ENCODE measurements at places on chromosomes 2 and 18. TPM values are rescaled to one million over a fixed set of nuclear protein-coding genes. Genes with fewer than 3 reads are reported as not detected.

- H3K27ac ChIP-seq: no peak overlapping the region
- H3K4me3 ChIP-seq: no peak overlapping the region
- H3K27me3 ChIP-seq: peaks cover 3% of the 10 kb centered on the region
Measured at GRCh38 chr2:181446985-181447384, 10.2 kb upstream of the ITGA4 start.

GRCh38 chr2:127569666-127570065 is 34.2 kb downstream of the MYO7B start:
- H3K36me3 ChIP-seq: no peaks in the 10 kb centered on the region
- DNase-seq: no peak
- no peak overlapping the region for H3K27ac ChIP-seq
- no peak overlapping the region for H3K4me3 ChIP-seq

- no peak for DNase-seq
- H3K4me1 ChIP-seq: peaks cover 7% of the 10 kb centered on the region
- H3K27me3 ChIP-seq: no peaks in the 10 kb centered on the region
- H3K36me3 ChIP-seq: no peaks in the 10 kb centered on the region
- no peak overlapping the region for H3K27ac ChIP-seq
Measured at GRCh38 chr2:45612285-45612684, 1.2 kb upstream of the SRBD1 start.

- H3K27me3 ChIP-seq: no peaks in the 10 kb centered on the region
- H3K4me3 ChIP-seq: no peak overlapping the region
- DNase-seq: no peak
- no peak overlapping the region for H3K27ac ChIP-seq
- no peaks in the 10 kb centered on the region for H3K36me3 ChIP-seq
Measured at GRCh38 chr2:16036951-16037350, 96.6 kb downstream of the MYCN start.

GRCh38 chr18:26127786-26128185 is 5.9 kb upstream of the PSMA8 start:
- no peaks in the 10 kb centered on the region for H3K4me1 ChIP-seq
- H3K36me3 ChIP-seq: no peaks in the 10 kb centered on the region
- no peak overlapping the region for H3K27ac ChIP-seq
- no peaks in the 10 kb centered on the region for H3K27me3 ChIP-seq

- peak overlapping the region; percentile 39 for H3K27ac ChIP-seq
- H3K27me3 ChIP-seq: no peaks in the 10 kb centered on the region
- H3K4me3 ChIP-seq: no peak overlapping the region
- H3K36me3 ChIP-seq: no peaks in the 10 kb centered on the region
Measured at GRCh38 chr18:6624661-6625311, 104.7 kb upstream of the ARHGAP28 start.

DNA sequence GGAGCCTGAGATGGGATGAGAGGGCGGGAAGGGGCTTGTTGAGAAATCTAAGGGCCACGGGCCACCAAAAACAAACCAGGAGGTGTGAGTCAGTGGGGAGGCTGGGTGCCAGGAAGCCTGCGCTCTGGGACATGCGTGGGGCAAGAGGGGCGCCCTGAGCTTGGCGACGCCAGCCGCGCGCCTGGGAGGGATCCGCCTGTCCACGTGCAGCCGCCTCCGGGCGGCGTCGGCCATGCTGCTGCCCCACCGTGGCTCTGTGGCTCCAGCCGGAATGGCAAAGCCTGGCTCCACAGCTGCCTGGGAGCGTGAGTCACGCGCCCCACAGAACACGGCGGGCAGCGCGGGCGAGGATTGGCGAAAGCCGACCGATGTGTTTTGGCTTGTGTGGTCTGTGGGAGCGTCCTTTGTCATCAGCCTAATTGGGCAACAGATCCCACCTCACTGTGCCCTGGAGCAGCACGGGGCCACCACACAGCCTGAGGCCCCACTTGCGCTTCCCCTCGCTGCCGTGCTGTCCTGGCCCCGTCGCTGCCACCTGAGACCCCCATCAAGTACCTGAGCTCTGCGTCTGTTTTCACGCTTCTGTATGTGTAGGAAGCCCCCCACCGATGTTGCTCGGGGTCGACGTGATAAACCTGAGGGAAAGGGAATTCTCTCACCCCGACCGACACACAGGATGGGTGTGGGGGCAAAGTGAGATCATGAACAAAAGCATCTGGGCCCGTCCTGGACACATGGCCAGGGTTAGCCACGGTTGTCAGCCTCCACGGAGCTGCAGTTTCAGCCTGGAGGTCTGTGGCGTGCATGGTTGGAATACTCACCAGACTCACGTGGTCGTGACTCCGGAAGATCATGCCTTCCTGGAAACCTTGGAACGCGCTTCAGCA is 80.5 kb downstream of the NFATC1 start:
- no peaks in the 10 kb centered on the region for H3K4me1 ChIP-seq
- H3K27ac ChIP-seq: no peak overlapping the region
- no peak overlapping the region for H3K4me3 ChIP-seq
- H3K36me3 ChIP-seq: no peaks in the 10 kb centered on the region
- no peak for DNase-seq

Gene CFAP65
- total RNA-seq: not detected

Gene SOWAHC
- 4.8 TPM for total RNA-seq

Gene CRACDL
- not detected for total RNA-seq

Gene NDC80
- total RNA-seq: 15.3 TPM

Gene GPR55
- total RNA-seq: not detected
